ENCODE measurements at places on chromosomes 6 and 20.

DNA sequence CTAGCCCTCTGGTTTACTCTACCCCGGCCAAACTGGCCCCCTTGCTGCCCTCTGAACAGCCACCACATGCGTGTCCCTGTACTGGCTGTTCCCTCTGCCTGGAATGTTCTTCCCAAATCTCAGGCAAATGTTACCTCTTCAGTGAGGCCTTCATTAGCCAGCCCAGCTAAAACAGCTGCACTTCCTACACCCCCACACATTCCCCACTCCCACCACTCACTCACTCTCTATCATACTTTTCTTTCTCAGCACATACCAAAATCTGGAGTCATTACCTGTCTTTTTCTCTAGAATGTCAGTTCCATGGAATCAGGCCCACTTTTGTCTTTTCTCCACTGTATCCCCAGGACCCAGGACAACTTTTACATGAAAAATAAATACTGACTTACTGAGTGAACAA lies 401.2 kb upstream of the SULF2 start:
- DNase-seq: no peak

DNA sequence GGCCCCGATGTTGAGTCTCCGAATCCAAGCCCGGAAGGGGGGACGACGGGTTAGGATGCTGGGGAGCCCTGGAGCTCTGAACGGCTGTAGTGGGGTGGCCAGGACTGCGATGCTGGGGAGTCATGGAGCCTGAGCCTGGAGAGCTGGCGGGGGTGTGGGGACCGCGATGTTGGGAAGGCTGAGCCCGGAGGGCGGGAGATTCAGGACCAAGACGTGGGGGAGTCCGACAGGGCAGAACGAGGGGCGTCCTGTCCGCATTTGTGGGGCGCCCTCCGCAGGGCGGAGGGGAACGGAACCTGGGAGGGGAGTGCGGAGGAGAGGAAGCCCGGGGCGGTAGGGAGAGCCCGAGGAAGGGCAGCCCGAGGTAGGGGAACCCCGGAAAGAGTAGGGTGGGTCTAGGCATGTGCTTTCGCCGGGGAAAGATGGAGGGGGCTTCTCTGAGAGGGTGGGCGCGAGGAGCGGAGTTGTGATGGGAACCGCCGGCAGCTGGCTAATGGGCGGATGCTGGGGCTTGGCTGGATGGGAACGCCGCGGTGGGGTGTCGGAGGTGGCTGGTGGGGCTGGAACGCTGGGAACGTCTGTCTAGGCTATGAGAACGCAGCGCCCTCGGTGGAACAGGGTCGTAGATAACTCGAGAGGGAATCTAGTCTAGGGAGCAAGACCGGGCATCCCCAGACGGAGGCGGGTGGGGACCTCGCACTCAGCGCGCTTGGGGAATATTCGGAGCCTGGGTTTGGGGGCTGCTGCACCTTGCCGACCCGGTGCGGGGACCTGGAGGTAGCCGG lies 684 bp downstream of the PAQR8 start:
- DNase-seq: no peak

DNA sequence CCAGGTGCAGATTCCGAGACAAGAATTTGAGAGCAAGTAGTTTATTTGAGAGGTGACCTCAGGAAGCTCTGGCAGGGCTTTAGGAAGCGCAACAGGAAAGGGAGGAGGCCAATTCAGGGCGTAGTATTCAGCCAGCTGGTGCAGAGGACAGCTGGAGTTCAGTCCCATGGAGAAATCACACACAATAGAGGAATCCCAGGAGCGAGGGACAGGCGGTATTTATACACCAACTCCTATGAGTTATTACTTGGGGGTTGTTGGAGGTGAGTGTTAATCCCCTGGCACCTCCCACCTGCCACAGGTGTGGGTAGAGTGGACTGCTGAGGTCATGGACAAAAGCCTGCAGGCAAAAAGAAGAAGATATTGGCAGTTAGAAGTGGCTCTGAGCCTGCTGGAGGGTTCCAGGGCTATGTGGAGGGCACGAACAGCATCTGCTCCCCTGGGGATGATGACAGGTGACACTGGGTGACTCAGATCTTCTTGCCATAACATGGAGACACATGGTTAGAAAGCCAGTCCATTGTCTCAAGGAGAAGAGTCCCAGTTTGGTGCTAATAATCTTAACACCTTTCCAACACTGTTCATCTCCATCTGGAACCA lies 13.9 kb upstream of the SULF2 start:
- no peak for DNase-seq

- no peak for DNase-seq
These were observed 490 bp upstream of the ID1 start for GRCh38 chr20:31604567-31605030.

All from AG10803 (cell line).